AG08395 (cell line): ENCODE measurements at places on chromosomes 11 and 22.

DNA sequence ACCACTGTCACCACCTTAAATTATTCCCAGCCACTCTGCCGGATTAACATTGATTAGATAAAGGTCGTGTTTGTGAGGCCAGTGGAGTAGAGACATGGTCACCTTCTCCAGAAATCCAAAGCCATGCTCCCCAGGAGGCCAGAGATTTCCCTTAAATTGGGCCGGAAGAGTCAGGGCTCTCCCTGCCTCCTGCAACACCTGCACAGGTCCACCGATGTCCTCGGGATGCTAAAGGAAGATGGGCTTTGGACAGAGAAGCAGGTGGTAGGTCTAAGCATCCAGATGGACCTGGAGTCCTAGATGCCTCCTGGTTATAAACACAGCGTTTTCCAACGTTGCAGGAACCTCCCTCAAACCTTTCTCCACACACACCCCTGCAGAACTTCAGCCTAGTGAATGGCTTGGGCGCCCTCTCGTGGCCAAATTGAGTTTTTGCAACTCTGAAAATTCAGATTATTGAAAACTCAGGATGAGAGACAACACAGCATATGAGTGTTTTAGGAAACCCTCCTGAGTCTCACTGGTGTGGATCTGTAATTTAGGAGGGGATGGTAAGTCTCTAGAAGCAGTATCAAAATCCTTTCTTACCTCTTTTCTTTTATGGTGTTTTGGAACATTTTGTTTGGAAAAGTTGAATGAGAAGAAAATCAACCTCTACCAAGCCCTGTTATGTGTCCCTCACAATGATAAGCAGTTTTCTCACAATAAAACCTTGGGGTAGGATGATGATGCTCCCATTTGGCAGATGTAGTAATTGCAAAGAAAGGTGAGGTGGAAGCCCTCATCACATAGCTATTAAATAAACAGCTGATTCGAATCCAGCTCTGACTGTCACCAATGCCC is 109.6 kb downstream of the RRAS2 start:
- DNase-seq = peak; percentile 73

GRCh38 chr11:93843906-93844305 is 6.5 kb downstream of the VSTM5 start:
- DNase-seq = no peak

GRCh38 chr22:24961217-24961844 is 8.8 kb downstream of the KIAA1671 start:
- no peak for DNase-seq

GRCh38 chr11:45810431-45811108 is 5.6 kb downstream of the SLC35C1 start:
- DNase-seq = no peak

GRCh38 chr11:57476757-57477506 is 16.6 kb downstream of the RTN4RL2 start:
- peak; percentile 18 for DNase-seq

- no peak for DNase-seq
Measured at GRCh38 chr11:35918716-35919115, 25.1 kb upstream of the LDLRAD3 start.
